ENCODE measurements at places on chromosomes 1 and 21. TPM values are rescaled to one million over a fixed set of nuclear protein-coding genes. Genes with fewer than 3 reads are reported as not detected.

OLIG2 gene
- total RNA-seq = not detected

NFIA gene
- 15.1 TPM for total RNA-seq

ATP1A2 gene
- 0.12 TPM for total RNA-seq

STYXL2 gene
- not detected for total RNA-seq

GRCh38 chr1:62906428-62906886, 122.5 kb downstream of the ATG4C start:
- DNase-seq = peak; percentile 15

GRCh38 chr1:159993911-159994310, 37.9 kb downstream of the PIGM start:
- DNase-seq = no peak

DNA sequence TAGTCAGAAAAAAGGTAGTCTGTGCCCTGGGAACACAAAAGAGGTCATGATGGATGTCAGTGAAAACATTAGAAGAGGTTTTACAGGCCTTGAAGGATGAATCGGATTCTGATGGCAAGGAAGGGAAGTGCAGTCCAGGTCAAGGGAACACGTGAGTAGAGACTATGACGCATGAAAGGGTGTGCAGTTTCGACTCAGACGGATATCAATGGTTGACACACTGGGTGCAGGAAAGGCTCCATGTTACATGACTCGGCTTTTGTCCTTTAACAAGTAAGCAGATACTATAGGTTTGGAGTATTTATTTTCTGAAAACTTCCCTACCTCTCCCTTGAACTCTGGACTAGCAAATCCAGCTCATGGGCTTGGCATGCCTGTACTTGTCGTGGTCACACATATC, 55.3 kb downstream of the SEC16B start:
- DNase-seq = no peak

DNA sequence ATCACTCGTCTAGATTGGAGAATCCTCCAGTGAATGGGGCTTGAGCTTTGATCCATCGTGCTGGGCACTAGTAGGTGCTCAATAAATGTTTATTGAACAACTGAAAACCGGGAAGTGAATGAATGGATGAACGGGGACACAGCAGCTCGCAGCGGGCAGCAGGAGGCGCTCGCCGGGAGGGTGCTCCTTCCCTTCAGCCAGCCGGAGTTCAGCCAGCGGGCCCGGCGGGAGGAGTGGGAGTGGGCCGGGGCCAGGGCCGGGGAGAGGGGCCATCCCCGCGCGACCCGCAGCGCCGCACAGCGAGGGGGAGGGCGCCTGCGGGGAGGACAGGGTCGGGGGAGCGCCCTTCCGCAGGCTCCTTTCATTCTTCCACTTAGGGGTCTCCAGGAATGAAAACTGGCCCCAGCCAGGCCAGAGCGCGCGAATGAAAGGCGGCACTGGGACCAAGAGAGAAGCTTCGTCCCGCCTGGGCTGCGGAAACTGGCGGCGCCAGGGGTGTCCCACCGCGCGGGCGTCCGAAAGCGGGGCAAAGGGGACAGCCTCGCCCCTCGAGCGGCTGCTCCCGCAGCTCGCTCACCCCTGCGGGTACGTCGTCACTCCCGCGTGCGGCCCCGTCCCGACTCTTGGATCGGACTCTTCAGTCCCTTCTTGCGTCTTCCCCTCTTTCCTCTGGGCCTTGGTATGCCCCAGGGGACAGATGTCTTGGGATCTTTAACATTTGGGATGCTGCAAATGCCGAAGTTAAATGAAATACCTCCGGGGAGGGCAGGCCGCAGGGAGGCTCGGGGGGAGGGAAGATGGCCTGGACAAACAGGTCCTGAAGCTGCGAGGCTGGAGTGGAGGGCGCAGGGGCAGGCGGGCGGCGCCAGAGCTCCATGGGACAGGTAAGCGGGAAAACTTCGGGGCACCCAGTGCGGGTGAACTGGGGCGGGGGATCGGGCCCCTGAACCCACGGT, 3.6 kb upstream of the INAVA start:
- peak; percentile 30 for DNase-seq

DNA sequence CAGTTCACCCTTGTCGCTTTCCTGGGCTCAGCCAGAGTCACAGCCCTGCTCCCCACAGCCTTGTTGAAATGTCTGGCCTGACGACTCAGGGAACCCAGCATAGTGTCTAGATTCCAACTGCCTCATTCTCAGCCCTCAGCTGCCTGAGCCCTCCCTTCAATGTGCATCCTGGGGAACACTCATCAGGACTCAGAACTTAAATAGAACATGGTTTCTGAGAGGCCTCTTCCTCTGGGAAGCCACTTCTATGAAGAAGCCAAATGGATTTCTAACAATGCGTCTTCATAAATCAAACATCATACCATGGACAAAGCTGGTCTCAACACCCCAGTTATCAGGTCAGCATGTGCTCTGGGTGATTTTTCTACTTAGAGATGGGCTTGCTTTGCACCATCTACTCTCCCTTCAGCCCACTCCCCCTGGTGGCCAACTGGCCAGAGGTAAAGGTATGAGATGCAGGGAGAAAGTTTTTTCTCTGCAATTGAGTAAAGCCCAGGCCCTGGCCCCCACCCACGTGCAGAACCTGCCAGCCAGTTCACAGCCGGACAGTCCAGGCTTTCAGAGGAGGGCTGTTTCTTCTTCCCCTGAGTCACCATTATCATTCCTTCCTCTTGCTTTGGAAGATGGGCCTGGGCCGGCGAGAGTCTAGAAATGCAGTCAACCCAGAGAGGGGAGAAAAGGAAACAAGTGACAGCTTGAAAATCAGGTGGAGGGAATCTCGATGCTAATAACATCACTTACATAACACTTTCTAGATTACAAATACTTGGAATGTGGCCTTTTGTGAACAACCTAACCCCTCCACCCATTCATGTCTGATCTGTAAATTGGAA, 32.1 kb downstream of the CD244 start:
- peak; percentile 73 for DNase-seq

- DNase-seq = no peak
Measured at GRCh38 chr1:100731309-100731708, 11.8 kb downstream of the VCAM1 start.

GRCh38 chr1:219771080-219771479, 157.3 kb downstream of the SLC30A10 start:
- no peak for DNase-seq

DNA sequence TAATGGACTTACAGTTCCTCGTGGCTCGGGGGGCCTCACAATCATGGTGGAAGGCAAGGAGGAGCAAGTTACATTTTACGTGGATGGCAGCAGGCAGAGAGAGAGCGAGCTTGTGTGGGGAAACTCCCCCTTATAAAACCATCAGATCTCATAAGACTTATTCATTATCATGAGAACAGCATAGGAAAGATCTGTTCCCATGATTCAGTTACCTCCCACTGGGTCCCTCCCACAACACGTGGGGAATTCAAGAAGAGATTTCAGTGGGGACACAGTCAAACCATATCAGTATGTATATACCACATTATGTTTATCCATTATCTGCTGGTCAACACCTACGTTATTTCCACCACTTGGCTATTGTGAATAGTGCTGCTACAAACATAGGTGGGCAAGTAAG, 352.3 kb upstream of the B3GALT2 start:
- DNase-seq = no peak

GRCh38 chr1:1153874-1154273, 19.8 kb upstream of the TTLL10 start:
- no peak for DNase-seq

Measured in NCI-H460 (cell line).